ENCODE measurements at places on chromosomes 2 and 18. TPM values are rescaled to one million over a fixed set of nuclear protein-coding genes. Genes with fewer than 3 reads are reported as not detected.

The SCG2 gene
- total RNA-seq, result 0.62 TPM

GRCh38 chr2:233429175-233429897 lies 75.0 kb downstream of the DGKD start:
- DNase-seq, result no peak

The NDUFS1 gene
- total RNA-seq, result 198 TPM

GRCh38 chr2:1328684-1329083 lies 84.6 kb upstream of the TPO start:
- DNase-seq, result no peak

The POMC gene
- total RNA-seq, result not detected

DNA sequence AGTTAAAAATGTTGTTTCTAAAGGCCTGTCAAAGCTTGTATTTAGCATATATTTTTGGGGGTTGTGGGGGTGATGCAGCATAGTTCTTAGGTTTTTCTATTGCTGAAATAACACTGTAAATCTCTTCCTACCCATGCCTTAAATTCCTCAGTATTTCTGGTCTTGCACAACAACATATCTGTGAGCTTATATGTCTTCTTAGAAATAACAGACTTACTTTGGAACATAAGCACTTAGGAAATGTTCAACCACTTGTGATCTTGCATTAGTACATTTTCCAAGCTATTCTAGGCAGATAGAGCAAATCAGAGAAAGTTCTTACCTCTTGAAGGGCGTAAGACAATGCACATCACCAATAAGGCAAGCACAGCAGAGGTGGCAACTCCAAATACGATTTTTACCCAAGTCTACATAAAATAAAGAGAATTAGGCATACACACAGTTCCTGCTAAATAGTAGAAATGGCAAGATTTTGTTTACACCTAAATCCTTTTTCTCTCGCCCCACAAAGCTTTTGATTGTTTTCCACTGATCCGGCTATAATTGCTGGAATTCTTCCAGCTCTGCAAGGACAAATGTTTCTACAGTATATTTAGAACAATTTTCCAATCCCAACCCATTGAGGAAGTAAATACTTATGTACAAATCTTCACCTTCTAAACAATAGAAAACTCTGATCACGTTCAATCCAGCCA lies 512 bp downstream of the FAP start:
- DNase-seq, result no peak

GRCh38 chr2:30165617-30166016 lies 18.8 kb downstream of the YPEL5 start:
- DNase-seq, result no peak

GRCh38 chr2:168584911-168585310 lies 128.8 kb downstream of the CERS6 start:
- DNase-seq, result no peak

GRCh38 chr2:146939991-146940685 lies 904.7 kb upstream of the ACVR2A start:
- peak; percentile 69 for DNase-seq

The LIMS3 gene
- not detected for total RNA-seq

The VWA3B gene
- not detected for total RNA-seq

DNA sequence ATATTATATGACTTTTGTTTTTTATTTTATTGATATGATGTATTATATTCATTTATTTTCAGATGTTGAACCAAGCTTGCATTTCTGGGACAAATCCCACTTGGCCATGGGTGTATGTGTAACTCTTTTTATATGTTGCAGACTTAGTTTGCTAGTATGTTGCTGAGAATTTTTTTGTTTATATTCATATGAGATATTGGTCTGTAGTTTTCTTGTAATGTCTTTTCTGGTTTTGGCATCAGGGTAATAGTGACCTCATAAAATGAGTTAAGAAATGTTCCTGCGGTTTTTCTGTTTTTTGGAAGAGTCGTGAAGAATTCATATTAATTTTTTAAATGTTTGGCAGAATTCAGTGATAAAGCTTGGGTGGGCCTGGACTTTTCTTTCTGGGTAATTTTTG lies 88.7 kb downstream of the ASB1 start:
- DNase-seq, result no peak

DNA sequence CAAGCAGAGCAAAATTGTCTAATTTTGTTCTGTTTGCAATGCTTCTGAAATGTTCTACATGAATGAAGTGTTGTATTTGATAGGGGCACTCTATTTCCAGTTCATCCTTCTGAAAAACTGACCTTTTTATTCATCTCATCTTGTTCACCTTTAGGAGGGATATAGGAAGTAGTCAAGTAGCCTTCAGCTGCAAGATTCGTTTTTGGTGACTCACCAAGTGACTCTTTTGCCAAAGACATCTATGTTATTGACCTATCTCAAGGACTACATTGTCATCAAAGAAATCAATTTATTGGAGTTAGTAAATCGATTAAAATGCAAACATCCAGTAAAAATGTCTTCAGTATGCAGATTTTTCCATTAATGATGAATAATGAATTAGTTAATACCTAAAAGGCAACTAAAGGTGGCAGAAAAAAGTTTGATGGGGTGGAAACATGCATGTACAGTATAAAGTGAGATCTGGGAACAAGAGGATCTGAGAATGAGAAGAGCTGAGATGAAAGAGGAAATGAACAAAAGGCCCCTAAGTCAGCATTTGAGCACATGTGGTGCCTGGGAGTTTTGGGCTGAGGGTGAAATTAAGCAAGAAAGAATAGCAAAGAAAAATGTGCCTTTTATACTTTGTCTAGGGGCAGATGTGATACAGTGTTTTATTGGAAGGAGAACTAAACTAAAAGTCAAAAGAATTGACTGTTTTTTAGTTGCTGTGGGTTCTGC lies 255.1 kb upstream of the LINC00305 start:
- no peak for DNase-seq

- no peak for DNase-seq
Observed at GRCh38 chr2:78992451-78992806, 33.1 kb upstream of the REG3G start.

DNA sequence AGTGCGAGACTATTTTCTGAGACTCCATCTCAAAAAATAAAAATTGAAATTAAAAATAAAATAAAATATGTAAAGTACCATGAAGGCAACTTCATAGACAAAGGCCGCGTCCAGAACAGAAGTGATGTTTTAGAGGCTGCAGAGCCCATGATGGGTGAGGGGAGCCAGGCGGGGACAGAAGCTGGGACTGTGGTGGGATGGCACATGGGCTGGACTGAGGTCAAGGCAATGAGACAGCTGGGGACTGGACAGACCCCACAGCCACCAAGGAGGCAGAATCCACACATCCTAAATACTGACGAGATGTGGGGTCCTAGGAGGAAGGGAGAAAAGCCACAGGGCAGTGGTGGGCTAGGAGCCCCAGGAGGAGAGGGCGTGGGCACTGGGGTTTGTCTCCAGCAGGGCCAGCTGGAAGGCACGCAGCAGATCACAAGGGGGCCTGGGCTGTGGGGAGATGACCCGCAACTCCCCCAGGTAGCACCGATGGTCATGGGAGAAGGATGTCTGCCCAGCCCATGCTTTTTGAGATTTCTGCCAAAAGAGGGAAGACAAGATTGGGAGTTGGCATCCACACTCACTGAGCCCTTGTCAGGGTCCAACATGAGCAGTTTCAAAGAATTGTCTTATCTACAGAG lies 74.3 kb downstream of the KCNF1 start:
- no peak for DNase-seq

The CDH20 gene
- not detected for total RNA-seq

GRCh38 chr2:164014791-164015190 lies 279.0 kb upstream of the FIGN start:
- DNase-seq, result no peak

The PTPRN gene
- 6.8 TPM for total RNA-seq

The GBX2 gene
- 1.1 TPM for total RNA-seq

- peak; percentile 41 for DNase-seq
Observed at GRCh38 chr2:141911485-141912066, 219.2 kb downstream of the LRP1B start.

DNA sequence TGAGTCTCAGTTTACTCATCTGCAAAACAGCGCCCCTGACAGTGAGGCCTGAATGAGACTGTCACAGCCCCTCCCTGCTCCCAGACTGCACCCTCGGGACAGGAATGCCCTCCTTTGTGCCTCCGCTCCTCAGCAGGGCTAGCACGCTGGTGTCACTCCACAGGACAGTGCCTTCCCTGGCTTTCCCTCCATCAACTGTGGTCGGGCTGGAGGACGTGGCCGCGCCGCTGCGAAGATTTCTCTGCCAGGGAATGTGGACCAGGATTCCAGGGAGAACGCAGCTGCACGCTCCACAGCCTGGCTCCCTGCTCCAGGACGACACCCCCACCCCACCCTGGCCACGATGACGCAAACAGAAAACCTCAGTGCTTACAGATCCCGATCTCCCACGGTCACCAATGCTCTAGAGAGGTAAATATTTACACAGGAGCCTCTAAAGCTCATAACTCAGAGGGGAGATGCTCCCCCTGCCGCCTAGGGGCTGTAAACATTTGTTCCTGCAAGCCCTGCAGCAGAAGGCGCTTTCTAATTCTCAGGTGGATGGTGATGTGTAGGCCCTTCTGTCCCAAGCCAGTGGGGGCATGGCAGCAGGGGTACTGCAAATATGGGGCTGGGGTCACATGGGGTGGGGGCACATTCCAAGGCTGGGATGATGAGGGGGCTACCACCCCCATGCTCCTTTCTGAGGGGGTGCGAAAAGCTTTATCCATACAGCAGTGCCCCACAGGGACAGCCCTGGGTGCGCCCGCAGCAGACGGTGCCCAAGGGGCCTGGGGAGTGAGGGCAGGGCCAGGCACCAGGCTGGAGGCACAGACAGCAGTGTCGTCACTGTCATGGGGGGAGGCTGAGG lies 12.4 kb downstream of the HS6ST1 start:
- peak; percentile 99 for DNase-seq

The CPO gene
- total RNA-seq, result 0.39 TPM

DNA sequence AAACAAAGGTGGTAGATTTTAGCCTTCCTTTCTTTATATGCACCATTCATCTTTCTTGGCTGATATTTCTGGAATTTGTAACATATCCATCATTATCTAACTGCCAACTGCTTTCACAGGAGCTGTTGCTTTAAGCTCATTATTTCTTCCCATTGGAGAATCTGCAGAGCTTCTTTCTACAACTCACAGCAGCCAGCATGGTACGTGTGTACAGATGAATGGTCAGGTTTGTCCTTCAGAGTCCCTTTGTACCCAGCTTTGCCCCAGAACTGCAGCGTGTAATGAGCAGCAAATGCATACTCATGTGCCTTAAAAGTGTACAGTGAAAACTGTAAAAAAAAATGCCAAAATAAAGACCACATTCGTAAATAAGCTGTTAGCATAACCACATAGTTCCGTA lies 260.9 kb downstream of the FIGN start:
- no peak for DNase-seq

DNA sequence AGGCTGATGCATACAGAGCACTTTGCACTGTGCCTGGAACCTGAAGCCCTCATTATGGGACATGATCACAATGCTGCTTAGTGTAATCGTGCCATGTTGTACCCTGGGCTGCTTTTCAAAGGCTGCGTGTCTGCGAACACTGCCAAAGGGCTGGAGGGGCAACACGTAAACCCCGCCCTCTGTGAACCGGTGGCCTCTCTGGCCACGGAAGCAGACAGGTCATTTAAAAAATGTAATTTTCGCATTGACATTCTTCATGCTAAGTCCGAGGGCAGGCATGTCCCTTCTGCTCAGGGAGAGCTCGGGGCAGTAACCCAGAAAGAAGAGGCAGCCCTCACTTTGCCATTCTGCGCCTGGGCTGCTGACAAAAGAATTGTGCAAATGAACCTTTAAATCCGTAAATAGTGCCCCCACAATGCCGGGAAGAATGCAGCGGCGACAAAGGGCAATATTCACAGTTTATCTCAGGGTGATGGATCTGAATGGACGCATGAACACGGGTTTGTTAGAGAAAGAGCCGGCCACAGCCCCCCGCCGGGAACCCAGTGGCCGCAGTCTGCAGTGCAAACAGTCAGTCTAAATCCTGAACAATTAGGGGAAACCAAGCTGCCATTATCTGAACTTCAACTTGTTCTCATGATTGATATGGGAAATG lies 226.1 kb downstream of the MYCN start:
- DNase-seq, result no peak

DNA sequence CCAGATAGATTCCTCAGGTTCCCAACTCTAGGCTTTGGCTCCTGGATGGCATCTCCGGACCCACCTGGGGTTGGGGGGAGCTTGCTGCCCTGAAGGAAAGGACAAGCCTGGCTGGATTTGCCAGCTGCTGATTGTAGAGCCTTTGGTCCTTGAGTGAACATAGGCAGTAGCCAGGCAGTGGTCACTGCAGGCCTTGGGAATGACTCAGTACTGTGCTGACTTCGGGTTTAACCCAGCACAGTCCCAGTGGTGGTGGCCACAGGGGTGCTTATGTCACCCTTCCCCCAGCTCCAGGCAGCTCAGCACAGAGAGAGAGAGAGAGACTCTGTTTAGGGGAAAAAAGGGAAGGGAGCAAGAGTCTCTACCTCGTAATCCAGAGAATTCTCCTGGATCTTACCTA lies 27.7 kb upstream of the ACTR2 start:
- DNase-seq, result no peak

- DNase-seq, result no peak
Observed at GRCh38 chr2:181314551-181314950, 142.6 kb upstream of the ITGA4 start.
